ENCODE measurements at places on chromosomes 1 and 21. TPM values are rescaled to one million over a fixed set of nuclear protein-coding genes. Genes with fewer than 3 reads are reported as not detected.

Gene GPATCH3
- 8.7 TPM for total RNA-seq

Gene GMEB1
- total RNA-seq: 22.0 TPM

DNA sequence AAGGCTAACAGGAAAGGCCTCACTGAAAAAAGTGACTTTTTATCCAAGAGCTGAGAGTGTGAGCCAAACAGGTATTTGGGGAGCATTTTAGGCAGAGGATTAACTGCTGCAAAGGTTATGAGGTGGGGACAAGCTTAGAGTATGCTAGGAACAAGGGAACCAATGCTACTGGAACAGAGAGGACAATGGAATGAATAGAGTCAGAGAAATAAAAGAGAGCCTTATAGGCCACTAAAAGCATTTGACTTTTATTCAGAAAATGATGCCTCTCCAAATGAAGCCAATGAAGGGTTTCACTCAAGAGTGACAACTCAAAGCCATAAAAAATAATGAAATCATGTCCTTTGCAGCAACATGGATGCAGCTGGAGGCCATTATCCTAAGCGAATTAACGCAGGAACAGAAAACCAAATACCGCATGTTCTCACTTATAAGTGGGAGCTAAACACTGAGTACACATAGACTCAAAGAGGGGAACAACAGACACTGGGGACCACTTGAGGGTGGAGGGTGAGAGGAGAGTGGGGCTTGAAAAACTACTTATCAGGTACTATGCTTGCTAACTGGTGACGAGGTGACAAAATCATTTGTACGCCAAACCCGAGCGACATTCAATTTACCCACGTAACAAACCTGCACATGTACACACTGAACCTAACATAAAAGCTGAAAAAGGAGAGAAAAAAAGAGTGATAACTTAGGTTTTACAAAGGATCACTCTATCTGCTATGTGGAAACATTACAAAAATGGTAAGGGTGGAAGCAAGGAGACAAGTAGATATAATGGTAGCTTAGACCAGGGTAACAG lies 11.1 kb downstream of the PTP4A2 start:
- peak; percentile 32 for DNase-seq

- DNase-seq: no peak
These were observed 63.8 kb downstream of the FGGY start for GRCh38 chr1:59360729-59361128.

All from activated CD8-positive, alpha-beta T cell treated with anti-CD3 and anti-CD28 coated beads for 36 hours (primary cell).